ENCODE measurements at places on chromosomes 5 and 9.

GRCh38 chr5:84825606-84826005, 440.9 kb upstream of the EDIL3 start:
- DNase-seq: no peak

DNA sequence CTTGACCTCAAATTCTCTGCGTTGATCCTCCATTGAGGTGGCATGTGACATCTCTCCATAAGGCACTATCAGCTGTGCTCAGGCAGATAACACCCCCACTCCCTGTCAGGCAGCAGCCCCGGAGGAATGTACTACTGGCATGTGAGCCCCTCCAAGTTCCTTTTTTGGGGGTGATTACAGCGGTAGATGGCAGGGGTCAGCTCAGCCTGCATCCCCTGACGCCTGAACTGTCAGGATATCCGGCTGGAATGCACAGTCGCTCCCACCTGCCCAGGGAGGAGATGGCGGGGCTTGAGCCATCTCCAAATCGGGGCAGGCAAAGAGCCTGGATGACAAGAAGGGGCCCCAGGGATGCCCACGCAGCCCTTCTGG, 40.8 kb downstream of the FAM78A start:
- no peak for DNase-seq

GRCh38 chr5:96729156-96729555, 67.0 kb downstream of the CAST start:
- no peak for DNase-seq

GRCh38 chr9:125591245-125591644, 115.8 kb downstream of the MAPKAP1 start:
- no peak for DNase-seq

- DNase-seq: no peak
Measured at GRCh38 chr5:119356612-119357188, 881 bp downstream of the TNFAIP8 start.

GRCh38 chr9:2413160-2413805, 208.3 kb upstream of the VLDLR start:
- DNase-seq: no peak

GRCh38 chr5:22258139-22258538, 595.0 kb downstream of the CDH12 start:
- DNase-seq: no peak

All from stimulated activated CD8-positive, alpha-beta memory T cell treated with anti-CD3 and anti-CD28 coated beads, Interleukin-4, amount 100 ng/mL, for 4 hours (primary cell).